GM23248 (cell line): ENCODE measurements at places on chromosomes 2 and 18. TPM values are rescaled to one million over a fixed set of nuclear protein-coding genes. Genes with fewer than 3 reads are reported as not detected.
A peak's percentile ranks its signal among the peaks of the same experiment; 100 is the strongest.

The TBC1D8 gene
- total RNA-seq: 2.6 and 3.4 TPM in 2 replicates

DNA sequence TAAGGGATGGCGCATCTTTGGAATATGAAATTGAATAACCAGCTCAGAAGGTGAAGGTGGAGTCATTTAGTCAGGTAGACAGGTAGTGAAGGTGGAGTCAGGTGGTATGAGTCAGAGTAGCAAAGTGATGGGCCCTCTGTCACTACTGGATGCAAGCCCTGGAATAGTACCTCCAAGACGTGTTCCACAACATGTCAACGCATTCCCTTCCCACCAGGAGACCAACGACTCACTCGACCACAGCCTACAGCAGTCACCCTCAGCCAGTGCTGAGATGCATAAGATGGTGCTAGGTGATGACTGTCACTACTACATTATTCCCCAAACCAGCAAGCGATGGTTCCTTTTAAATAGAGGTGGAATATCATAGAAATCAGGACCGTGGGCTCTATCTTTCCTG, 6.8 kb downstream of the CPLX4 start:
- DNase-seq: peak; percentile 65

The DES gene
- total RNA-seq: 0.51 and 2.7 TPM in 2 replicates

DNA sequence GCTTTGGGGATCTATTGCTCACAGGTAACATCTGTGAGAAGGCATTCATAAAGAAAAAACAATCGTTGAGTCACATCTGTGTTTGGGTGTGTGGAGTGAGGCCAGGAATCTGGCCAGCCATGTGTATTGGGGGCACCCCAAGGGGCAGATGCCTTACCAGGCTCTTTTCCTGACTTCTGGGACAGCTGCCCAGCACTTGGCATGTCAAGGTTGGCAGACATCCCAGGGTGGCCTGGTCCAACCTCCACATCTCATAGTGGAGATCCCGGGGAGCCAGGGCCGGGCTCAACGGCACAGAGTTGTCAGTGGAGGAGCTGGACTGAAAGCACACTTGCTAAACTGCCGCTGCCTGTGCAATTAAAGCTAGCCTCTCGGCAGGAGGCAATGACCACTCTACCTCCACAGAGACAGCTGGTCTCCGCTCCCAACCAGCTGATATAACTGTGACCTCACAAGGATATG, 75.3 kb upstream of the MGAT4A start:
- peak; percentile 12 for DNase-seq

The POTEI gene
- total RNA-seq: not detected in 2 replicates

DNA sequence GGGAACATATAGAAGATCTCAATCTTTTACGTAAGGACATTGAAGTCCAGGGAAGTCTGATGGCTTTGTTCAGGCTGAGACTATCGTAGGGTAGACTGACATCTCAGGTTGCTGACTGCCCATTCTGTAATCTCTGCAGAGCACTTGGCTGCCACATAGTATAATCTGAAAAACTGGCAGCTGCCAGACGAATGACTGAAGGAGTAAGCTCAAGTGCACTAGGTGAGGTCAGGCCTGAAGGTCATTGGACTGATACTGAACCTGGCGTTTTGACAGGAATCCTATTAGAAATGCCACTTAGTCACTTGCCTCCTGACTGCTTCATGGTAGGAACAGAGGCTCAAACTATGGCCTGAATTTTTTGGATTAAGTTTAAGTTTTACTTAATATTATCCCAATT, 23.5 kb downstream of the GPD2 start:
- DNase-seq: no peak

DNA sequence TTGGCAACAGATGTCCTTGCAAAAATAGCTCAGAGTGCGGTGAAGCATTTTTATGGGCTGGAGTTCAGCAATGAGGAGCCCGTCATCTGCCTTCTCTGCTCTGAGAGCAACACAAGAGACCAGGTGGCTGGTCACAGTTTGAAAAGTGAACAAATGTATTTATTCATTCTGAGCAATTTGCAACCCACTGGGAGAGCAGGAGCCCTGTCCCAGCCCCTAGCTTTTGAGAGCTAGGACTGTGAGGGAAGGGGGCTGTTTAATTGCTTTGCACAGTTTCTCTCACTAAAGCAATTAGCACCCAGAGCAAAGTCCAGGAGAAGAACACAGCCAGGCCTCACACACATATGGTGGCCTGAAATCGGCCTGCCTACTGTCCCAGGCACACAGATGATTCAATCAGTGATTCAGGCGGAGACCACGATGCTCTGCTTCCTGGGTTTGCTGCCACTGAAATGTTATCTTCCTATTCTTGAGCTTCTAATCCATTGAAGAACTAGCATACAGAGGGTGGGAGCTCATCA, 646.1 kb upstream of the ACVR2A start:
- DNase-seq: no peak

DNA sequence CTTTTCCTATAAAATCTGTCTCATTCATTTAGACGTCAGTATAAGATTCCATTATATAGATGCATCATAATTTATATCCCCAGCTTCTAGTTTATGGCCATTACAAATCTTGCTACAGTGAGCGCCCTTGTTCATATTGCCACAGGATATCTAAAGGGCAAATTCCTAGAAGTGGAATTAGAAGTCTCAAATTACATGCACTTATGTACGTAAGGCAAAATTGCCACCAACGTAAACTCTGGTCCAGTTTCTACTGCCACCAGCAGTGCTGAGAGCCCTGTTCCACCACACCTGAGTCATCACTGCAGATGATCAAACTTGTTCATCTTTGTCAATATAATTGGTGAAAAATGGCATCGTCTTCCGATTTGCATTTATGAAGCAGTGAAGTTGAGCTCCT, 90.9 kb upstream of the ID2 start:
- DNase-seq: no peak

DNA sequence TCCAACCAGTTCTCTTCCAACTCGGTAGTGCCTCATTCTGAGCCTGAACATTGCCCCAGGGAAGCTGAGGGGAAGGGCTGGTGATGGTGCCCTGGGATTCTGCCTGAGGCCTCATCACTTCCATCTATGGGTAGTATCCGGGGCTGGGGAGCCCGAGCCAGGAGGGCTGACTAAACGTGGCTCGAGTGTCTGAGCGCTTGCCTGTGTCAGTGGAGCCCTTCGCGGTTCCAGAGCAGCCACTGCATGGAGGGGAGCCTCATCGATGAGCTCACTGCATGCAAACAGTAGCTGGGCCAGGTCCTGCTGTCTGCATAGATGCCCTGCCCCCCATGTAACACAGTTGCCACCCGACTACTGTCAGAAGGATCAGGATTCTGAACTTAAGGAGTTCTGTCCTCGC, 129.3 kb downstream of the GLI2 start:
- DNase-seq: peak; percentile 90

DNA sequence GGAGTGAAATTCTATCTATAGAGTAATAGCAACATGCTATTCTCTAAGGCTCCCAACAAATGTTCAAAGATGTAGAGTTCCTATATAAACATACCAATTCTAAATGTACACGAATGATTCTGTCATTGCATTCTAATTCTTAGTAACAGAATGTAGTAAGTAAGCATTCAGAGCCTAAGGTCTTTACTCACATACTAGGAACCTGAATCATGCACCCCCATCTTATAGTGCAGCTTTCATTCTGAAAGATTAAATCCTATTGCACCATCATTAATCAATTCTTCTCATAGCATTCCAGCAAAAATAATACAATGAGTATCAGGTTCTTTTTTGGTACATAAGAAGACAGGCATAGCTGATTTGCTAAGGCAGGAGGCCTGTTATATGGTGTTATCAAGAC, 230.0 kb downstream of the NCKAP5 start:
- peak; percentile 3 for DNase-seq

The TM4SF20 gene
- 14.2 and 18.7 TPM in 2 replicates for total RNA-seq

The SERPINB7 gene
- 12.2 and 18.6 TPM in 2 replicates for total RNA-seq

DNA sequence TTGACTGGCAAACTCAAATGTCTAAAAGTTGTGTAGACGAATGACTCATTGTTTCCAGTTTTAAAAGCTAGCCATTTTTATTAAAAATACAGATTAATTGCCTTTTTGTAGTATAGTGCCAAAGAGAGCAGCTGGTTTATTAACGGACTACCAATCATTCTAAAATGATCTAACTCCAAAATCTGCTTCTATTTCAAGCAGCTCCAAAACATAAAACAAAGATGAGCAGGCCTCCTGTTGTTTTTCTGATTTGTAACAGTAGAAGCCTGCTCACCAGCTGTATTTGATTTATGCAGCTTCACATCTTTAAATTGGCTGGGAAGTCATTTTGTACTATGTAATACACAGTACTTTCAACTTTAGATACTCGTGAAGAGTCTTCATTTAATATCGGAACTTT, 171.8 kb downstream of the UBR3 start:
- peak; percentile 45 for DNase-seq

GRCh38 chr18:25862881-25863600, 227.4 kb downstream of the SS18 start:
- peak; percentile 40 for DNase-seq

DNA sequence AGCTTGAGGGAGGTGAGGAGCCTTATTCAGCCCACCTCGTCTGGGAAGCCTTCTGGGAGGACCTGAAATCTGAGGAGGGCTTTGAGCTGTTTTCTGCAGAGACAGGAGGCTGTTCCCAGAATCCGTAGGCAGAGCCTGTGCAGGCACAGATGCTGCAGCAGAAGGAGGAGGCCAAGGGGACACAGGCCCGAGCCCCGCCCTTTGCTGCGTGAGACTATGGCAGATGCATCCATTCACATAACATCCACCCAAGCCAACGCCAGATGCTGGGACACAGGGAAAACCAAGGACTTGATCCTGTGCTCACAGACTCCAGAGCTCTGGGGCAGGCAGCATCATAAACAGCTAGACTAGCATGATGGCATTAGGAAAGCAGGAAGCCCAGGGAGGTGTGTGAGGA, 98.2 kb downstream of the KCNF1 start:
- no peak for DNase-seq

- no peak for DNase-seq
Observed at GRCh38 chr2:88071365-88071764, 3.7 kb downstream of the SMYD1 start.

The POTEF gene
- not detected in 2 replicates for total RNA-seq

- no peak for DNase-seq
Observed at GRCh38 chr18:58583569-58583968, 45.3 kb downstream of the ALPK2 start.

DNA sequence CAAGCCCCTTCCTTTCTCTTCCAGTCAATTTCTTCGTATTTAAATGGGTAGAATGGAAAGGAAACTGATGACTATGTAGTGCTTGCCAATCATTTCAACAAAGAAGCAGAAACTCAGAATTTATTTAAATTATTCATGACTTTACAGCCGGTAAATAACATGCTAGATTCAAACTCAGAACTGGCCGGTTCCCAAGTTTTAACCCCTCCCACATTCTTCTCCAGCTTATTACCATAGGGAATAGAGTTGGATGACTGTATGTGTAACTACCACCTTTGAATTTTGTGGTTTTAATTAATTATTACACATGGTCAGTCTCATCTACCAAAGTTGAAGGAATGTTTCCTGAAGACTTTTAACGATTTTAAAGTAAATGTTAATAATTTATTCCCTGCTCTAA, 819.3 kb upstream of the LRATD1 start:
- no peak for DNase-seq

- DNase-seq: no peak
Observed at GRCh38 chr2:61275575-61276184, 113.7 kb downstream of the C2orf74 start.

- no peak for DNase-seq
Observed at GRCh38 chr2:233034091-233034882, 1.8 kb downstream of the NEU2 start.

The HTR2B gene
- total RNA-seq: not detected in 2 replicates

DNA sequence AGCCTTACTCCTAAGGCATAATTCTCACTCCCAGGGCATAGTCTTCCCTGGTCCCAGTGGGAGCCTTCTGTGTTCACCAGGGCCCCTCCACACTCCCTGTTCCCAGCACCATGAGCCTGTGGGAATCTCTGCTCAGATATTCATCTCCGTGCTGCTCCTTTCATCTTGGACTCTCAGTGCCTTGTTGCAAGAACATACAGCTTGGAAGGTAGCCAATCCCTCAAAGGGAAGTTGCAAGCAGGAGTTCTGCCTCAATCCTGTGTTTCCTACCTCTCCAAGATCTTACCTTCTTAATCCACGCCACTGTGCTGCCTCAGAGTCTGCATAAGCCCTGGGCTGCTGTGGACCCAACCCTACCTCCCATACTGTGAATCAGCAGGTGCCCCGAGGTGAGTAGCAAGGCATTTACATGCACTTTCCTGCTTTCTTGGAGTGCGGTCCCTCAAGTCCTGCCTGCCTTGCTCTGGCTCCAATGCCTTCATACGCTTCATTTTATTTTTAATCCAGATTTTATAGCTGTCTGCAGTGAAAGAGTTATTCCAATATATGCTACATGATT, 413.8 kb upstream of the RAB6C start:
- DNase-seq: no peak

DNA sequence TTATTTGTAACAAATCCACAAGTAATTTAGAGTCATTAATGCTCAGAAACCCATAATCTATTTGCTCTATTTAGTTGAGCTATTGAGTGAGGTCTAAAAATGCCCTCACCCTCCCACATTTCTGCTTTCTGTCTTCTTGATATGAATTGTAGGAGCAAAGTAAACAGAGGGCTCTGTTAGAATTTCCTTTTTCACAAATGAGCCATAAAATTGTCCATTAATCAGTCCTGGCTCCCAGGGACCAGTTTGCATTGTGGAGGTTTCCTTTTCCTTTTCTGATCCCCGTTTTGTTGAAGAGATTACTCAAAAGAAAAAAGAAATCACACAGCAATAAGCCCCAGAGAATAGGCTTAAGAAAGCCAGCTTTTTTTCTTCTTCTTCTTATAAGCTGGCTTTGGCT, 476.7 kb downstream of the EPHA4 start:
- DNase-seq: no peak

The PCARE gene
- total RNA-seq: not detected in 2 replicates

The ZNF521 gene
- total RNA-seq: 12.1 and 17.9 TPM in 2 replicates

GRCh38 chr18:7332452-7332851, 101.6 kb downstream of the LRRC30 start:
- no peak for DNase-seq

GRCh38 chr2:191574232-191574631, 103.7 kb upstream of the NABP1 start:
- no peak for DNase-seq

- peak; percentile 19 for DNase-seq
Observed at GRCh38 chr2:75729861-75730260, 19.1 kb upstream of the GCFC2 start.

The LIPG gene
- 0.25 and 0.43 TPM in 2 replicates for total RNA-seq

DNA sequence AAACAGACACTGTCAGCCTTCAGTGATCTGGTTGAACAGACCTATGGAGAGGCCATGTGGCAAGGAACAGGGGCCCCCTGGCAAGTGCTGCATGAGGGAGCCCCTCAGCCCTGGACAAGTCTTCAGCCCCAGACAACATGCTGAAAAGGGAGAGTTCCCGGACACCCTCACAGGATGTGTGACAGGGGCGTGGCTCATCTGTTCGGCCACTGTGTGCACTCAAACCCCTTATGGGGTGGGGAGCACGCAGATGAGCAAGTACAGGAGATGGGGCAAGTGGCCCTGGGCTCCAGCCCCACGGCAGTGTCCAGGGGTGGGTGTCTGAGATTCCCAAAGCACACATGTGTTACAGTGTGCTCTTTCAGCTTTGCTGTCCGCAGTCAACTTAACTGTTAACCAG, 35.4 kb upstream of the MPPE1 start:
- no peak for DNase-seq

The DSG1 gene
- not detected in 2 replicates for total RNA-seq

GRCh38 chr2:60844105-60844504, 37.3 kb upstream of the REL start:
- no peak for DNase-seq
